IPS DF 6.9 (cell line): ENCODE measurements at places on chromosomes 5 and 9.

GRCh38 chr5:35651002-35651756 lies 33.5 kb downstream of the SPEF2 start:
- peak; percentile 37 for DNase-seq

GRCh38 chr5:56422076-56422762 lies 189.1 kb upstream of the ANKRD55 start:
- no peak for DNase-seq

- DNase-seq: no peak
Measured at GRCh38 chr9:136784997-136785361, 6.2 kb upstream of the TMEM141 start.

DNA sequence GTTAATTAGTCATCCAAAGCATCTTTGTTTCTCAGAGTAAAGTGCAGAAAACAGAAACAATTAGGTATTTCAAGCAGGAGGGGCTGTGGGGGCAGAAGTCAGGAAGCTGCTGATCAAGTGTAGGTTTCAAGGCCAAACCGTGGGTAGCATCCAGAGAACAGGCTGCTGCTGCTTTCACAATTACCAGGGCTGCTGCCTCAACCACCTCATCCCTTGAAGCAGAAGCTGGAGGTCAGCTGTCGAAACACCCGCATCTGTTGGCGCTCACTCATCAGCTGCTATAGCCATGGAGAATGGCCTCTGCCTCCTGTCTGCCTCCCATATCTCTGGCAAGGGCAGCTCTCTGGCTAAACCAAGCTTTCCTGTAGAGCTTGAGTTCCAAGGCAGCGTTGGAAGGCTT lies 122.9 kb upstream of the OSMR start:
- no peak for DNase-seq

DNA sequence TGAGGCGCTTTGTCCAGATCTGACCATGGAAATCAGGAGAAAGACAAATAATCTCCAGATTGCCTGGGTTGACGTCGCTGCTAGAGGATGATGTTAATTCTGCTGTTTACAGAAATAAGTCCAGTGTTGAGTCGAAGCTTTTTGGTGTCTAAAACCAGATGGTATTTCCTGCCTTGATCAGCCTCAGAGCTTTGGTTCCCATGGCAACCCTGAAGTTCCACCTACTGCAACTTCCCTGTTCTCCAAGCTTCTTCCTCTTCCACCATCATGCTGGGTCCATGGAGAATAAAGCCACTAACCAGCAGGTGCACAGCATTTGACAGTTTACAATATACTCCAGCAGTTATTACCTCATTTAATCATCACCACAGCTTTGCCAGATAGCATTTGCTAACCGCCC lies 18.0 kb upstream of the GABBR2 start:
- no peak for DNase-seq

- no peak for DNase-seq
Measured at GRCh38 chr5:68273717-68274409, 58.3 kb downstream of the PIK3R1 start.

GRCh38 chr9:82057805-82058204 lies 69.2 kb downstream of the SPATA31D1 start:
- DNase-seq: no peak

- no peak for DNase-seq
Measured at GRCh38 chr9:77020413-77021290, 1.2 kb downstream of the FOXB2 start.
